ENCODE measurements at places on chromosomes 6 and 20.

DNA sequence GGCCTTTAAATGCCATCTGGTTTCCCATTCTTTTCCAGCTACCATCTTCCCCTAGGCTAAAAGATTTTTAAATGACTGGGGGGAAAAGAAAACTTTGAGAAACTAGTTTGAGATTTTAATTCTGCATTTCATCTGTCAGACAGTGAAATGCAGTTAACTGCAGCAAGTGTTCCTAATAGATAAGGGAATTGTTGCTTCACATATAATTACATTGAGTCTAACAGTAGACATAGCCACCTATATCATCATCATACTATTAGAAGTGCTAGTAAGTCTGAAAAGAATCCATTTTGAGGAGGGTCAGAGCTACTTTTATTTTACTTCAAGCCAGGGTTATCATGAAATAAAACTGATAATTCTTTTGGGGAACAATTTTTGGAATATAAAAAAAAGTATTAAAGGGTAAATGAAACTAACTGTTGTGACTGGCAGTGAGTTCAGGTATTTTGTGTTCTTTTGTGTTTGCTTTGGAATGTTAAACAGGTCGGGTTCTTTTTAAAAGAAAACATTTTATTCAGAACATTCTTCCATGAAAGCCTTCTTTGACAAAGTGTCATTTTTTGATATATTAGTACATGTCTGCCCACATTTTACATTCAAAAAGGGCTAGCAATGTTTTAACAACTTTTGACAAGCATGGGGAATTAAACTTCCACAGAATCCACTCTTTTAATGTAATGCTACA lies 170.1 kb downstream of the HS3ST5 start:
- no peak for DNase-seq

- DNase-seq, result no peak
These were observed 6.9 kb downstream of the SESN1 start for GRCh38 chr6:109087661-109088264.

DNA sequence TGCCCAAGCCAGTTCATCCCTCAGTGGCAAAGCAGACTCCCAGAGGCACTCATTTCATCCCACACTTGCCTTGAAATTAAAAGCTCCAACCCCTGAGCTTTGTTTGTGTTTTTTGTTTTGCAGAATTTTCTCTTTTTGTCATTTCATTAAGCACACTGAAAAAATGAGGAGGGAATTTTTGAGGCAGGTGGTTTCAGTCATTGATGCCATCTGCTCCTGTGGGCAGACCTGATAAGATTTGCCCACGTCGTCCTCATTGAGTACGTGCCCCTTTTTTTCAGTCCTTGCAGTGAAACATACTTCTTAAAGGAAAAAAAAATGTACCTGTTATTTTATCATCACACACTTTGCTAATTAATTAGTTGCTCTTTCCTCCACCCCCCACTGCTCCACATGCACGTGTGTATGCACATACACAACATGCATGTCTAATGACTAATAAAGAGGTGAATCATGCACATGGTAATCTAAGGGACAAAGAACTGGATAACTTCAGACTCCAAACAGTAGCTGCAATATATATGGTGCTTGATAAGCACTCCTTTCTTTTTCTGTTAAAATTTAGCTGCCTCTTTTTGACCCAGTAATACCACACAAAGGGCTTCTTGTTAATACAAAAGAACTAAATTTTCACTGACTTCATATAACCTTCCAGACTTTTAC lies 102.1 kb upstream of the TMEM181 start:
- DNase-seq, result no peak

GRCh38 chr6:27280064-27280539 lies 32.0 kb downstream of the POM121L2 start:
- no peak for DNase-seq

GRCh38 chr20:36236786-36237121 lies 476 bp downstream of the AAR2 start:
- no peak for DNase-seq

DNA sequence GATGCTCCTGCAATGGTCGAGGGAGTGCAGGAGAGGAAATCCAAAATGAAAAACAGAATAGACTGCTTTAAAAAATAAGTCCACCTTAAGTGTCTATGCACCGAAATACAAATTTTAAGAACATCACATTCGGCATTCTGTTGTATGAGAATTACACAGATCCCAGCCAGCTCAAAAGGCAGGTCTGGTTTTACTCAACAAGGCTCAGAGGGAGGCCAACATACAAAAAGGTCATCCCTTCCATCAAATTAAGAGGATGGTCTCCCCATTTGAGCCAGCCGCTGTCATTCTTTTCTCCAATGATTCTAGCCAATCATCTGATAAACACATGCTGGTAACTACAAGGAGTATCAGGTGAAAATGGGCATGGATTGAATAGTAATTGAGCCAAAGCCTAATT lies 7.9 kb downstream of the ATXN1 start:
- DNase-seq, result no peak

- DNase-seq, result no peak
These were observed 610 bp downstream of the CASP8AP2 start for GRCh38 chr6:89830170-89830809.

DNA sequence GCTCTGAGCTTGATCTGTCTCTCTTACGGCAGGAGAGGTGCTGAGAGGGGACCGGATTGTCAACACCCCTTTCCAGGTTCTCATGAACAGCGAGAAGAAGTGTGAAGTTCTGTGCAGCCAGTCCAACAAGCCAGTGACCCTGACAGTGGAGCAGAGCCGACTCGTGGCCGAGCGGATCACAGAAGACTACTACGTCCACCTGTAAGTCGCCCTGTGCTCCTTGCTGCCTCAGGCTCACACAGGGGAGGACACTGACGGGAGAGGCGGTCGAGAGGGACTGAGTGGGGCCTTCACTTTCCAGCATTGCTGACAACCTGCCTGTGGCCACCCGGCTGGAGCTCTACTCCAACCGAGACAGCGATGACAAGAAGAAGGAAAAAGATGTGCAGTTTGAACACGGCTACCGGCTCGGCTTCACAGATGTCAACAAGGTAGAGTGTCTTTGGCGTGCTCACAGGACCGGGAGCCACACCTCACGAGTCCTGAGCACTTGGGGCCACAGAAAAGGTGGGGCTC lies 32.0 kb downstream of the TM9SF4 start:
- no peak for DNase-seq

DNA sequence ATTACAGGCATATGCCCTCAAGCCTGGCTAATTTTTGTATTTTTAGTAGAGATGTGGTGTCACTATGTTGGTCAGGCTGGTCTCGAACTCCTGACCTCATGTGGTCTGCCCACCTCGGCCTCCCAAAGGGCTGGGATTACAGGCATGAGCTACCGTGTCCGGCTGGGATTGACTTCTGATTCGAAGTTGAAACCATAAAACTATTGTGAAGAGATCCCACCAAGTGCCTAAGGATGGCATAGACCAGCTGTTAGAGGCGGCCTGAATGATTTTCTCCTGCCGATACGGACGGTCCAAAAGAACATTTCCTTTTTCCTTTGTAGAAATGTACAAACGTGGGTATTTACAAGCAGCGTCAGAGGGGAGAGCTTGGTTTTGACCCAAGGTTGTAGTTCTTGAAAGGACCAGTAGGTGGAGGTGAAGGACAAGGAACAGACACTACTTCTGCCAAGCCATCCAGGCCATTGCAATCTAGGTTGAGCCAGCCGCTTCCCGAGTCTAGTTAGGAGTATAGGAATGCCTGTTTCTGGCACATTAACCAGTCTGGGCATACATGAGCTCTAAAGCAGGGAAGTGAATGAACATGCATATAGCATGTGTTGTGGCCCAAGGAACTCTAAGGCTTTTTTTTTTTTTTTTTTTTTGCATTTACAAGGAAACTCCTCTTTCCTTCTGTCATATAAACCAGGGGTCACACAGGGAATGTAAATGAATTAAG lies 29.0 kb downstream of the MOCS3 start:
- DNase-seq, result no peak

DNA sequence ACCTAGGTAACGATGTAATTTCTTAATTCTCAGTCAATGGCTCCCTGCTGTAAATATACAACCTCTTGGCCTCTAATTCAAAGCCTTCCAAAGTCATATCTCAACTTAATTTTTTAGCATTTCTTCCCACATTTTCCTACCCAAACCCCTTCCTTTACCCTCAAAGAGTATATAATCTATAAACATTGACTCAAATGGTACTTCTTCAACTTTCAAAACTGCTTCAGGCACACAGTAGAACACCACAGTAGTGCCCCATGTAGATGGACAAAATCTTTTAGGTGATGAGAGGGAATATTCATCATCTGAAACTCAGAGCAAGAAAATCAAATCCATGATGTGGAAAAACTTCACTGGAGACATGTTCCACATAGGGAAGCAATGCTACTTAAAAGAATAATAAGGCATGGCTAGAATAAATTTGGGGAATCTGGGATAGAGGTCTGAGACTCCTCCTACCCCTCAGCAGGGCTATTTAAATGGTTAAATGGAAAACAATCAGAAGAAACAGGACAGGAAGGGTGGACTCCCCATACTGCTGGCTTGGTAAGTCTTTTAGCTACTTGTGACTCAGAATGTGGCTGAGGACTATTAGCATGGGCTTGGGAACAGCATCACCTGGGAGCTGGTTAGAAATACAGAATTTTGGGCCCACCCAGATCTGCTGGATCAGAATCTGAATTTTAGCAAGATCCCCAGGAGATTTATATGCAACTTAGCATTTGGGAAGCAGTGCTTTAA lies 6.4 kb downstream of the SLC22A2 start:
- DNase-seq, result no peak

- no peak for DNase-seq
These were observed 20.5 kb downstream of the PTCHD4 start for GRCh38 chr6:48090546-48090945.

GRCh38 chr6:125165776-125166175 lies 12.2 kb downstream of the TPD52L1 start:
- no peak for DNase-seq

DNA sequence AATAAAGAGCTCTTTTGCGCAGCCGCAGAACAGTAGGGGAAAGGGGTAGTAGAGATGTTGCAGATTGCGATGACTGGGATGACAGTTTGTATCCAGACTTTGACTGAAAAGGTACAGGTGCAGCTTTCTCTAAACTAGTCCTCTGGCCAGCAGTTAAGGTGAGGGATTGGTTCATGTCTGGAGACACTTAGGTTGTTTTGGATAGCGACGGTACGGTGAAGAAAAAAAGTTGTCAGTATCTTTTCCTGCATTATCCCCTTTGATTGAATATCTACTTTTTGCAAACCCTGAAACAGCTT lies 537 bp downstream of the PRR3 start:
- DNase-seq, result no peak

DNA sequence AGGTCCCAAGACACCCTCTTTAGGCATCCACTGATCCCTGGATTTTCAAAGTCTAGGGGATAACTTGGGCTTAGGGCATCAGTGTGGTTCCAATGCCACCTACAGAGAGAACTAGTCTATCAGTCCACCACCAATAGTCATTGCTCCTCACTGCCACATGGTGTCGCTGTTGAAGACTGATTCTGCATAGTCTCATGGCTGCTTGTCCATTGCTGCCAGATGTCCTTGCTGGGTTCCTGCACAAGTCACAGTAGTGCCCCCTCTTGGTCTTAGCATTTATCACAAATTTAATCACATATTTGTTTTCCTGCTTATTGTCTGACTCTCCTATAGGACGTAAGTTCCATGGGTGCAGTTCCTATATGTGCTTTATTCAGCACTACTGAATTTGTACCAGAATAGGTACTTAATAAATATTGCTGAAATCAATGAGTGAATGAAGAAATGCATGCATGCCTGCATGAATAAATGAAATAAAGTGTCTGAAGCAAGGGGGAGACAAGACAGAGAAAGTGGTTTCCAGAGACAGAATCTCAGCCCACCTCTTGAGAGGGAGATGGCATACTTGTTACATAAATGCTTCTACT lies 45.9 kb upstream of the RALY start:
- DNase-seq, result no peak

DNA sequence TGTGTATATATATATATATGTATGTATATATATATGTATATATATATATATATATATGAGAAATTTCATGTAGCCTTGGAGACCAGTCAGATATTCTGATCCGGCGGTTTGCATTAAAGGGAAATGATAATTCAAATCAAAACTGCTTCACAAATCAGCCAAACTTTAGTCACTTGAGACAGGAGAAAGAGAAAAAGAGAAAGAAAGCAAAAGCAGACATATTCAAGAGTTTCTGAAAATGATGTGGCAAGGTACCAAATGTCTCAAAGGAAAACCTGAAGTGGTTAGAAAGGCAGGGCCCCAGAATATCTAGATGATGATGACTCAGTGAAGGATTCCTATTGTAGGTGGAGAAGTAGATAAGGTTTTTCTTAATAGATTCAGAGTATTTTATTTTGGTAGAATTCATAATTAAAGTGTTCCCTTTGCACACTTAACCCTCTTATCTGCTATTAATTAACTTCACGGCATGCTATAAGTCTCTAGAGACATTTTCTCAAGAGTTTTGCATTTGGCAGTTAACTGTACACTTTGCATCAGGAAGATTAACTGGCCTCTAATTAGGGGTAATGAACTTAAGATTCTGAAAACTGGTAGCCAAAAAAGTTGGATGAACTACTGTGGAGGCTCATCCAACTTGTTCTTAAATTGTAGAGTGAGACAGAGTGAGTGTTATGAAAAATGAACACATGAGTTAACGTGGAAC lies 50.1 kb upstream of the ASF1A start:
- no peak for DNase-seq

- no peak for DNase-seq
These were observed 60.5 kb downstream of the PREX1 start for GRCh38 chr20:48766961-48767960.

- peak; percentile 56 for DNase-seq
These were observed 100.6 kb downstream of the PCSK2 start for GRCh38 chr20:17327185-17328148.

DNA sequence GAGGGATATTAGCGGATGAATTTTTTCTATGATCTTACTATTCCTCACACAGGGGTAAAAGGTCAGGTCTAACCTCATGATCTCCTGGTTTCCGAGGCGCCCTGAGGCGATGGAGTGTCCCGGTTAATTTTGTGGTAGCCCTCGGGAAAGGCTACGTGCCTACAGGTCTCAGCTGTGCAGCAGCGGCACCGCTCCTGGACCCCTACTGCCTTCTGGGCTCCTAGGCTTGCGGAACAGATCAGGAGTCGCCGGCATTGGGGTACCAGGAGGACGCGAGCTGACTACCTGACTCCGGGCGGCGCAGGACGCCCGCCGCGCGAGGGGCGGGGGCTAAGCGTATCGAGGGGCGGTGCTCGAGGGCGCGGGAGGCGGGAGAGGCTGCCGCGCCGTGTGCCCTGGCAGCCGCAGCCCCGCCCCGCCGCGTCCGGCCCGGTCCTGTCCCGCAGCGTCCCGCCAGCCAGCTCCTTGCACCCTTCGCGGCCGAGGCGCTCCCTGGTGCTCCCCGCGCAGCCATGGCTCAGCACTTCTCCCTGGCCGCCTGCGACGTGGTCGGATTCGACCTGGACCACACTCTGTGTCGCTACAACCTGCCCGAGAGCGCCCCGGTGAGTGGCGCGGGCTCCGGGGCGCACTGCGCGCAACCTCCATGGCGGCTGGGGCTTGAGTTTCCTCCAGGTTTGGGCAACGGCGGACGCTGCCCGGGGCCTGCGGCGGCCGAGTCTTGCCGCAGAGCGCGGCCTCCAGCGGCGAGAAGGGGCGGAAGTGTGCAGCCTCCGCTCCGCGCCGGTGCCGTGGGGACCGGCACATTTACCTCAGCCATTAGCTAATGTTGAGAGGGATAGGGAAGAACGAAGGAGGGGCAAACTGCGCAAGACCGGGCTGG lies at the start of gene NT5DC1:
NT5DC1 (plus strand) TSS at position 435 of the 883 bp plus-strand sequence; CDS start at position 513, 78 bp downstream.
- DNase-seq, result no peak

- no peak for DNase-seq
These were observed 457.7 kb downstream of the LMBRD1 start for GRCh38 chr6:69339163-69339550.

- no peak for DNase-seq
These were observed 20.8 kb downstream of the SRC start for GRCh38 chr20:37366743-37367142.

GRCh38 chr6:138833816-138834539 lies 38.1 kb downstream of the ECT2L start:
- DNase-seq, result no peak
